ENCODE measurements at places on chromosomes 4 and X. TPM values are rescaled to one million over a fixed set of nuclear protein-coding genes. Genes with fewer than 3 reads are reported as not detected.

DNA sequence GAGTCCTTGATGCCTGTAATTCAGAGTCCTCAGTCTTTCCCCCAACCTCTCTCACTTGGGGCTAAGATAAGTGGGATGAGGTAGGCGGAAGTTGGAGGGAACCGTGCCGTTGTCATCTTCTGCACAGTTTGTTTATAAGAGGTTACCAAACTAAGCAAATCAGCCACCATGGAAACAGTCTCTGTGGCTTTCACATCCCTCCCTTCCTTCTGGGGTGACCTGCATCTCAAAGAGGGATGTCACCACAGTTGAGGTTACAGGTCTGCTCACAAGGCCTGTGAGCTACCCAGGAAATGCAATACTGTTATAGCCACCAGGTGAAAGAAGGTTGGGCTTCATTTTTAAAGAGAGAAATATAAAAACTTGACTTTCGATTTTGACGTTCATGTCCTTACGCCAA, 26.3 kb downstream of the RTL5 start:
- peak; percentile 23 for DNase-seq

DNA sequence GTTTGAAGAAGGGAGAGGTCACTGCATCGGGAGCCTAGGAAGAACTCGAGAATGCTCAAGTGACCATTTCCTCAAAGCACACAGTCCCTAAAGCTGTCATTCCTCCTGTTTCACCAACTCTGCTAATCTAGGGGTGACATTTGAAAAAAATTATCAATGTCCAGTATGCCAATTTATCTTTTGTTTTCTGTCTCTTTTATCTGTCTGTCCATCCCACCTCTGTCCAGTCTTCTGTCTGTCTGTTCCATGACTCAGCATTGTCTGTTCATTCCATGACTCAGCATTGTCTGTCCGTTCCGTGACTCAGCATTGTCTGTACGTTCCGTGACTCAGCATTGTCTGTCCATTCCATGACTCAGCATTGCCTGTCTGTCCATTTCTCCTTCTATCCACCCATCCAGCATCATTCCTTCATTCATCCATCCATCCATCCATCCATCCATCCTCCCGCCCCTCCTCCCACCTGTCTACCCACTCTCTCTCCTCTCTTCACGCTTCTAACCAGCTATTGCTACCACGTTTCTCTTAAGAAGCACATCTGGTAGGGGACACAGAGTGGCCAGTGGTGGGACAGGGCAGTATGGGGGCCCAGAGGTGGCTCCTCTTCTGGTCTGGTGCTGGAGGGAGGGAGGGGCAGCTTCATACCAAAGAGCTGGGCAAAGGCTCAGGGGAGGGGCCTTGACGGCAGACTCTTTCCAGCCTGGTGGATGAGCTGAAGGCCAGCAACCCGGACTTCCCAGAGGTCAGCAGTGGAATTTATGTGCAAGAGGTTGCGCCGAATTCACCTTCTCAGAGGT, 34.1 kb downstream of the HTRA3 start:
- DNase-seq, result no peak

GRCh38 chr4:108651014-108651791, 804 bp downstream of the OSTC start:
- no peak for DNase-seq

GRCh38 chr4:106318511-106318910, 2.2 kb downstream of the AIMP1 start:
- DNase-seq, result no peak

DNA sequence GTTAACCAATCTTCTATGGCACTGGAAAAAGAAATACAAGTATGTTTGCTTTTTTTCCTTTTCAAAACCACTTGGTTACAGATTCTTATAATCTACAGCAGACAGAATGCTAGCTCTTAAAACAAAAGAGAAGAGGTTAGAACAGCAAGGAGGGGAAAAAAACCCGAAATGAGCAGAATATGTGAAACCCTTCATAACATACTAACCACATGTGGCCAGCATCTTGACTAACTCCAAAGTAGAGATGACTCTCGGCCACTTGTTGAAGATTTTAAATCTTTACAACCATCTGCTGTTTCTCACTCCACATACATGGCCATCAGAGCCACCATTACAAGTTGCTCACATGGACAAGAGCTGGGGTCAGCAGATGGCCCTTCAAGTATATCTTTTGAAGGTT, 100.3 kb downstream of the PAPSS1 start:
- DNase-seq, result no peak

- peak; percentile 8 for DNase-seq
Observed at GRCh38 chrX:40005292-40006011, 92.3 kb downstream of the BCOR start.

GRCh38 chr4:8829584-8829983, 42.1 kb downstream of the HMX1 start:
- DNase-seq, result no peak

DNA sequence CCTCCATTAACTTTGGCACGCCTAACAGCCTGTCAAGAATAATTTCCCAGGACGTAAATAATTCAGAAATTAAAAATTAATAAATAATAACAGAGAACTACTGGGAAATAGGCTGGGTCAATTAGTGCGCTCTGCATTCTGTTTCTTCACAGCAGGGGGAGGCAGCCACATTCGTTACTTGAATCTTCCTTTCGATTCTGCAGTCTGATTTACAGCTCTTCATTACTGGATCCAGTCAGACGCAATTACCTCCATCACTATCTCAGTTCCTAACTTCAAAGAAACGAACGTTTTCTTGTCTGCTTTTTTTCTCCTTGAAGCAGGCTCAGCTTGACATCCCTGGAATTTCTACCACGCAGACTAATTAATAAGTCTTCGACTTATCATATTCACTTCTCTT, 9.0 kb upstream of the RPL34 start:
- no peak for DNase-seq

- DNase-seq, result no peak
Observed at GRCh38 chrX:55007656-55008055, 7.5 kb downstream of the APEX2 start.

DNA sequence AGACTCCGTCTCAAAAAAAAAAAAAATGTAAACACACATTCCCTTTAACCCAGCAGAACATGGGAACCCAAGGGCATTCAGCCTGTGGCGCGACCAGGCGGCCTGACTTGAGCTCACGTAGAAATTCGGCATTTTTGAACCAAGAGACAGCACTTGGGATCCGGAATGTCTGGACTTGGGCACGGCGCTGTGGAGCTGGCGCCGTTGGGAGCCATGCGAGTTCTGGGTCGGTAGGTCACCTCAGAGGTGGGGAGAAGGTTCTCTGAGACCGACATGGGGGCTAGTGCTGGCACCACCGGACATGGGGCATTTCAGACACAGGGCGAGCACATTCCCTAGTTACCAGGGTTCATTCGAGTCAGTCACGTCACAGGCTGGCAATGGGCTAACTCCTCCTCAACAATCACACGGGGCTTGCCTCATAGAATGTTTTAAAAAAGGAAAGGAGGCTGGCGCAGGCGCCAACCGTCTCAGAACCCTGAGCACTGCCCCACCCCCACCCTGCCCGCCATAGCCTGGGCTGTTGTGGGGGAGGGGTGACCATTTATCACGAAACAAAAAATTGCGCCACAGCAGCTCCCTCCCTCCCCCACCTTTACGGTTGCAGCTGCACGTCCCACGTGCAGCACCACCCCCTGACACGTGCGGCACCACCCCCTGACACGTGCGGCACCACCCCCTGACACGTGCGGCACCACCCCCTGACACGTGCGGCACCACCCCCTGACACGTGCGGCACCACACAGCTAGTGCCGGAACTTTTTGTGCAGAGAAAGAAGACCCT, at the start of gene TEX28:
Gene TEX28, minus strand, starts transcription at position 334 of the 784 bp plus-strand sequence. CDS start 3,007 bp downstream, outside the sequence.
- no peak for DNase-seq

- no peak for DNase-seq
Observed at GRCh38 chr4:173231916-173232315, 63.3 kb downstream of the GALNT7 start.

DNA sequence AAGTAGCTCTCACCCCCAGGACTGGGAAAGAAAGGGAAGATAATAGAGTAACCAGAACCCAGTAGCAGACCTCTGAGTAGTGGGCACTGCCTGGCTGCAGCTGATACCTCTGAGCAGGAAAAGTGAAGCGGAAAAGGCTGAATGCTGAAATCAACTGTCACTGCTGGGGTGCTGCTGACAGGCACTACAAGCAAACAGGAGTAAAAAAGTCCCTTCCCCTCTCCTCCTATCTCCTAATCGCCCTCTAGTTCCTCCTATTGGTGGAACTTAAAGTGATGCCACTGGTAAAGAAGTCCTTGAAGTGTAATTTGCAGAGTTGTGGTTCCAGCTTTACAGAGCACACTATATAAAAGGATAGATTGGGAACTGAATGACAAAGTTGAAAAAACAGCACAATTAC, 32.8 kb upstream of the GLRB start:
- DNase-seq, result no peak

DNA sequence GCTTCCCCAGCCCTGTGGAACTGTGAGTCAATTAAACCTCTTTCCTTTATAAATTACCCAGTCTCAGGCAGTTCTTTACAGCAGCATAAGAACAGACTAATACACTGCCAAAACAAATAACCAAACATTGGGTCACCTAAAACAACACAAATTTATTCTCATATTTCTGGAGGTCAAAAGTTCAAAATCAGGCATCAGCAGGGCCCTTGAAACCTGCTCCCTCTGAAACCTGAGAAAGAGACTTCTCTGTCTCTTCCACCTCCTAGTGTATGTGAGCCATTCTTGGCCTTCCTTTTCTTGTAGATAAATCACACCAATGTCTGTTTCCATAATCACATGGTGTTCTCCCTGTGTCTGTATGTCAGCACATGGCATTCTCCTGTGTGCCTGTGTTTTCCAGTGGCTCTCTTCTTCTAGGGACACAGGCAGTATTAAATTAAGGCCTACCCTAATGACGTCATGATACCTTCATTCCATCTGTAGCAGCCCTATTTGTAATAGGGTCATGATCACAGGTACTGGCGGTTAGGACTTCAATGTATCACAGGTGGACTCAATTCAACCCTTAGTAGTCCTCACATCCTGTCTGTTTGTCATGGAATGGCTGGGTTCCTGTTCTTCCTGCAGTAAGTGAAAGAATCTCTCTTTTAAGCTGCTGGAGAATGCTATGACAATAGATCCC, 147.3 kb upstream of the CLNK start:
- DNase-seq, result no peak

- DNase-seq, result no peak
Observed at GRCh38 chr4:122104184-122104583, 47.9 kb upstream of the BLTP1 start.

- DNase-seq, result no peak
Observed at GRCh38 chr4:16652732-16653305, 245.6 kb downstream of the LDB2 start.

GRCh38 chr4:31788676-31789075, 1068.5 kb downstream of the PCDH7 start:
- DNase-seq, result no peak

- DNase-seq, result peak; percentile 65
Observed at GRCh38 chr4:48268956-48269860, at the start of gene TEC. TSS of gene TEC (minus strand) at chr4:48269838. CDS start at chr4:48228614, 41,224 bp downstream.

GRCh38 chr4:1769692-1770091, 23.4 kb upstream of the FGFR3 start:
- DNase-seq, result no peak

- DNase-seq, result no peak
Observed at GRCh38 chrX:138128027-138128671, 562.2 kb downstream of the ZIC3 start.

GRCh38 chrX:107537815-107538214, 88.4 kb downstream of the FRMPD3 start:
- DNase-seq, result no peak

DNA sequence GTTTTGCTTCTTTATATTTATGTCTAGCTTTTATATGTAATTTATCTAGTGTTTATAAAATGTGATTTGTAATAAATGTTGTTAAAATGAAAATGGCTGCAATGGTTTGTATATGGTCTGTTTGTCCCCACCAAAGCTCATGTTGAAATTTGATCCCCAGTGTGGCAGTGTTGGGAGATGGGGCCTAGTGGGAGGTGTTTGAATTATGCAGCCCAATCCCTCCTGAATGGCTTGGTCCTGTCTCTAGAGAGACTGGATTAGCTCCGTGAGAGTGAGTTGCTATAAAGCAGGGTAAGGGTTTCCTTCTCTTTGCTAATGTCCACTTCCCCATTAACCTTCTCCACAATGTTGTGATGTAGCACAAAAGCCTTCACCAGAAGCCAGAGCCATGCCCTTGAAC, 30.0 kb upstream of the JADE3 start:
- no peak for DNase-seq

GRCh38 chr4:94390804-94391410, 48.3 kb upstream of the HPGDS start:
- no peak for DNase-seq

DNA sequence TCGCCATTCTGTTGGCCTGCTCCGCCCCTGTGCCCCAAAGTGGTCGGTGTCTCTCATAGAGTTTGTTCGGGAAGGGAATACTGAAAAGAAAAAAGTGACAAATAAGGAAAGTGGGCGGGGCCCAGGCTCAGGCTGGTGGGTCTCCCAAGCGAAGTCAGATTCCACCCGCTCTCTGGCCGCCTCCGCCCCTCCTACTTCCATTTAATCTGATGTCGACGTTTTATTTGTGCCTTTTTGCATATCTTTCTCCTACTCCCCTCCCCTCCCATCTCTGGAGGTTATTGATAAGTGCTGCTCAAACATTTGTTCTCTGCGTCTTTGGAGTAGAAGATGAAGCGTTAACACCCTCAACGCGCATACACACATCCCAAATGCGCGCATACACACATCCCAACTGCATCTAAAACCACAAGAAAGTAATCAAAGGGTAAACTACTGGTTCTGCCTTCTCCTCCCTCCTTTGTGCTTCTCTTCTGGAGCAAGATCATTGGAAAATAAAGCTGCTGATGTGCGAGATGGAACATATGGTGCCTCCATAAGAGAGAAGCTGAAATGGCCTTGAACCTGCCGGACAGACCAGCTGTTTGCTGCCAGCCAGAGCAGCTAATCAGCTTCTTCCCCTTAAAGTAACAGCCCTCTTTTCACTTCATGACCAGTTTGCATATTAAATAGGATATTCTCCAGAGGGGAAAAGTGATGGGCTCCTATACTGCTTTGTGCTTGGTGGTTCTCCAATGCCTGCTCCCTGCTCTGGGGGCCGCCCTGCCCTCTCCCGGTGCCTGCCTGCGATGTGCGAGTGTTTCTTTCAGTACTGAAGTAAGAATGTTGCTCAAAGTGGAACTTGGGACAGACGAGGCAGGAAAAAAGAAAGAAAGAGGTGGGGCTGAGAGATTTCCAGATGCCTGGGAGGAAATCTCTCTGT, 3.1 kb downstream of the MAMLD1 start:
- DNase-seq, result no peak

GRCh38 chr4:140642674-140643437, 74.1 kb upstream of the UCP1 start:
- DNase-seq, result no peak

The AREG gene
- 63.8 TPM for total RNA-seq

Data from CD4-positive, alpha-beta T cell (primary cell).